ENCODE measurements at places on chromosomes 4 and X.
A peak's percentile ranks its signal among the peaks of the same experiment; 100 is the strongest.

- DNase-seq = no peak
Measured at GRCh38 chrX:2700405-2701320, 9.6 kb downstream of the CD99 start.

- no peak for DNase-seq
Measured at GRCh38 chrX:154313147-154313546, 17.6 kb downstream of the TKTL1 start.

DNA sequence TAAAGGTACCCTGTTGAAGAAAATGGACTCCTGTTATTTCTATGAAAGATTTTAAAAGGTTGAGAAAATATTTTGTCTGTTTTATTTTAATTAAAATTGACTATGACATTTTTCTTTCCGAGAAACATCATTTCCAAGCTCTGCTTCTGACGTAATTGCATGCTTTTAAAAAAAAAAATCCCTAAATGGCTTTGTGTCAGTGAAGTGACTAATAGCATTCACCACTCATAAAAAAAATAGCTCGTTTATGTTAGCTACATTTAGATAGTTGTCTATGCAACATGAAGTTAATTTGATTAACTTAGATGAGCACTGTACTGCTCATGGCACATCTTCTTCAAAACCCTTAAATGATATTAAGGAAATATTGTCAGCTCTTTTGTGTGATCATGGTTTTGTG, 105.1 kb upstream of the KLHL13 start:
- no peak for DNase-seq

- DNase-seq = no peak
Measured at GRCh38 chr4:26482508-26483462, 7.5 kb downstream of the CCKAR start.

DNA sequence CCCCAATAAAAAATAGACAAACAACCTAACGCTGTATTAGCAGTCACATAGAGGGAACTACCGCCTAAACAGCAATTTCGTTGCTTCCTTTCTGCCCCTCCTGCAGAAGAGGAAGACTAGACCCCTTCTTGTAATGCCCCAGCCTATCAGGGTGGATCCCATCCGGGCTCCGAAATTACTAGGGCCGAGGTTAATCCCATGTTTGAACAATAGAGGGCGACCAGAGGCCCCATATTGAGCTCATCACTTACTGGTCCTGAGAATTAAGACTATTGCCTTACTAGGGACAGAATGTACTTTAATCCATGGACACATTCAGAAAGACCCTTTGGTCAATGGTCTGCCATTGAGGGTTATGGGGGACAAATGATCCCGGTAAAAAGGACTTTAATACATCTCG, 11.8 kb upstream of the ZNF630 start:
- peak; percentile 60 for DNase-seq

DNA sequence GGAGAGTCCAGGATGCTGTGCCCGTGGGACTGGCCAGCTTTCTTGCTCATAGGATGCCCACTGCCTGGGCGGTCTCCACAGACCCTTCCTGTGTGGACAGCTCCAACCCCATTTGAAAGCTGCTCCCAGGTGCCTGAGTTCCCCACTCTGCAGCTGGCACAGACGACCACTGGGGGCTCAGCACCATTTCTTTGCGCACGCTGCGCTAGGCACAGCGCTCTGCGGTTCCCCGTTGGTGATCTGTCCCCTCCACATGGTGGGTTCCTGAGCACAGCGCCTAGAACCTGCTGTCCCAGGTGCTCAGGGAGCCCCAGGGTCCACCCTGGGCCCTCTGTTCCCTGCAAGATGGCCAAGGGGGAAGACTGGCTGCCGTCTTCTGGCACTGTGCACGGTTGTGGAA, 45.4 kb upstream of the AFAP1 start:
- no peak for DNase-seq

GRCh38 chrX:15739886-15740285, 1.8 kb downstream of the CA5B start:
- DNase-seq = peak; percentile 42

DNA sequence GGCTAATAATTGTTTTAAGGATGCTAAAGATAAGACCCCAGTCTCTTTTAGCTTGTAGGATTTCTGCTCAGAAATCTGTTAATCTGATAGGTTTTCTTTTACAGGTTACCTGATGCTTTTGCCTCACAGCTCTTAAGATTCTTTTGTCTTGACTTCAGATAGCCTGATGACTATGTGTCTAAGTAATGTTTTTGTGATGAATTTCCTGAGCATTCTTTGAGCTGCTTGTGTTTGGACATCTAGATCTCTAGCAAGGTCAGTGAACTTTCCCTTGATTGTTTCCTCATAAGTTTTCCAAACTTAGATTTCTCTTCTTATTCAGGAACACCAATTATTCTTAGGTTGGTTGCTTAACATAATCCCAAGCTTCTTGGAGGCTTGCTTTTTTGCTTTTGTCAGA, 104.1 kb downstream of the ZNF518B start:
- DNase-seq = no peak

DNA sequence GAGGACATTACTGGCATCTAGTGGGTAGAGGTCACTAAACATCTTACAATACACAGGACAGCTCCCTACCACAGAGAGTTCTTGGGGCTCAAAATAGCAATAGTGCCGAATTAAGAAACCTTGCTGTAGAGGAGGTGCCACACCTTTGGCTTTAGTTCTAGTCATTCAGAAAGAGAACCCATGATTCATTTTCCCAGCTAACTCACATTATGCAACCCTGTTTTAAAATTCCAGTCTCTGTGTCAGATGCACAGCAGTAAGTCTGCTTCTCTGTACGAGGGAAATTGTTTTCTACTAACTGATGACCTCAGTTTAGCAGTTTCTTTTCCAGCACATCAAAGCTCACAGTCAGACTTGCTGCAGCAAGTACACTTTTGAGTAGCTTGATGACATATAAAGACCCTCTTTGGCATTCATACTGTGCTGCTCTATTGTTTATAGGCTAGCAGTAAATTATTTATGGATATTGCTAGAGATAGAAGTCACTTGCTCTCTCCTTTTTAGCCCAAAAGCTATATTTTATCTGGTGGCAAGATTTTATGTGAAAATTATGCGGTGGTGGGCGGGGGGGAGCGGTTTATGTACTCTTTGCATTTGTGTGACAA, 487.8 kb upstream of the MAGEB18 start:
- DNase-seq = no peak

DNA sequence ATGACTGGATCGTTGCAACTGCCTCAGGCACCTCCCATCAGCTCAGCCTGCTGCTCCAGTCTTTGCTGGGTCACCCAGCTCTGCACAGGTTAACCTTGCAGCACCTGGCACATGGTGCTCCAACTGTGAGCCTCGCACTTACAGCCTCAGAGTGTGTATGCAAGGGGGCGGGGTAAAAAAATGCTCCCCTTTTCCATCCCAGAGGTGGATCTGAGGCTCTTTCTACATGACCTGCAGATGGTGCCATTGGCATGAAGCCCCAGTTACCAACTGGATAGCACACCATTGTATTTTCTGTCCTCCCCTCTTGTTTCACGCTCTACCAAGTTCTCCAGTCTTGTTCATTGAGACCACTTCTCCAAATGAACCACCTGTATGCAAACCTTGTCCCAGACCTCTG, 46.2 kb upstream of the TRPC3 start:
- DNase-seq = no peak

- DNase-seq = no peak
Measured at GRCh38 chrX:136879001-136879687, 1.4 kb downstream of the RBMX start.

- no peak for DNase-seq
Measured at GRCh38 chr4:123622572-123622971, 226.0 kb downstream of the SPRY1 start.

- no peak for DNase-seq
Measured at GRCh38 chr4:127959794-127960193, 5.2 kb downstream of the MFSD8 start.

- peak; percentile 47 for DNase-seq
Measured at GRCh38 chrX:72554448-72555140, 18.0 kb downstream of the HDAC8 start.

DNA sequence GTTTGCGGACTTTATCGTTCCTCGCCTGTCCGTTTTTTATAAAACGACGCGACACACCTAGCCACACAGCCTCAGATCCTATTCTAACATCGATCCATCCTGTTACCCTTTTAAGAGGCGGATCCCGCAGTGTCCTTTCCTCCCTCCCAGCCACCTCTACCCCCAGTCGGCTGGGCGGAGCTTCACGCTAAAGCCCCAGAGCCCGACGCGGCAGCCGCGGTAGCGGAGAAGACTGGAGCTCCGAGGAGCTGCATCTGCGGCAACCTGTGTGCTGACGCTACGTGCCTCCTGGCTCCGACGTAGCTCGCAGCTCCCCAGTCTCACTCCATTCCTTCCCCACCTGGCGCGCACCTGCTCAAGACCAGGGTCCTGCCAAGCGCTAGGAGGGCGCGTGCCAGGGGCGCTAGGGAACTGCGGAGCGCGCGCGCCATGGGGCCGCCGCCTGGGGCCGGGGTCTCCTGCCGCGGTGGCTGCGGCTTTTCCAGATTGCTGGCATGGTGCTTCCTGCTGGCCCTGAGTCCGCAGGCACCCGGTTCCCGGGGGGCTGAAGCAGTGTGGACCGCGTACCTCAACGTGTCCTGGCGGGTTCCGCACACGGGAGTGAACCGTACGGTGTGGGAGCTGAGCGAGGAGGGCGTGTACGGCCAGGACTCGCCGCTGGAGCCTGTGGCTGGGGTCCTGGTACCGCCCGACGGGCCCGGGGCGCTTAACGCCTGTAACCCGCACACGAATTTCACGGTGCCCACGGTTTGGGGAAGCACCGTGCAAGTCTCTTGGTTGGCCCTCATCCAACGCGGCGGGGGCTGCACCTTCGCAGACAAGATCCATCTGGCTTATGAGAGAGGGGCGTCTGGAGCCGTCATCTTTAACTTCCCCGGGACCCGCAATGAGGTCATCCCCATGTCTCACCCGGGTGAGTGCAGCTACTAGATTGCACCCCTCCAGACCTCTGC, at the start of gene RNF128:
RNF128 (plus strand) TSS at position 217 of the 953 bp plus-strand sequence; CDS start at position 430, 213 bp downstream.
- no peak for DNase-seq

DNA sequence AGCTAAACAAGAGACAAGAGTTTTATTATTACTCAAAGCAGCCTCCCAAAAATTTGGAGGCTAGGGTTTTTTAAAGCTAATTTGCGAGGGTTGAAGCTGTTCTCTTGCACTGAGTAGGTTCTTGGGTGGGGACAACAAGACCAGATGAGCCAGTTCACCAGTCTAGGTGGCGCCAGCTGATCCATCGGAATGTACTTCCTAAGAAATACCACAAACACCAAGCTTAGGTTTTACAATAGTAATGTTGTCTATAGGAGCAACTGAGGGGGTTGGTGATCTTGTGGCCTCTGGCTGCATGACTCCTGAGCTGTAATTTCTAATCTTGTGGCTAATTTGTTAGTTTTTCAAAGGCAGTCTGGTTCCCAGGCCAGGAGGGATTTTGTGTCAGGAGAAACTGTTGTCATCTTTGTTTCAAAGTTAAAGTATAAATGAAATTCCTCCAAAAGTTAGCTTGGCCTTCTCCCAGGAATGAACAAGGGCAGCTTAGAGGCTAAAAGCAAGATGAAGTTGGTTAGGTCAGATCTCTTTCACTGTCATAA, 130.6 kb downstream of the SLC7A11 start:
- peak; percentile 41 for DNase-seq

GRCh38 chr4:127995776-127996175, 30.6 kb downstream of the ABHD18 start:
- no peak for DNase-seq

DNA sequence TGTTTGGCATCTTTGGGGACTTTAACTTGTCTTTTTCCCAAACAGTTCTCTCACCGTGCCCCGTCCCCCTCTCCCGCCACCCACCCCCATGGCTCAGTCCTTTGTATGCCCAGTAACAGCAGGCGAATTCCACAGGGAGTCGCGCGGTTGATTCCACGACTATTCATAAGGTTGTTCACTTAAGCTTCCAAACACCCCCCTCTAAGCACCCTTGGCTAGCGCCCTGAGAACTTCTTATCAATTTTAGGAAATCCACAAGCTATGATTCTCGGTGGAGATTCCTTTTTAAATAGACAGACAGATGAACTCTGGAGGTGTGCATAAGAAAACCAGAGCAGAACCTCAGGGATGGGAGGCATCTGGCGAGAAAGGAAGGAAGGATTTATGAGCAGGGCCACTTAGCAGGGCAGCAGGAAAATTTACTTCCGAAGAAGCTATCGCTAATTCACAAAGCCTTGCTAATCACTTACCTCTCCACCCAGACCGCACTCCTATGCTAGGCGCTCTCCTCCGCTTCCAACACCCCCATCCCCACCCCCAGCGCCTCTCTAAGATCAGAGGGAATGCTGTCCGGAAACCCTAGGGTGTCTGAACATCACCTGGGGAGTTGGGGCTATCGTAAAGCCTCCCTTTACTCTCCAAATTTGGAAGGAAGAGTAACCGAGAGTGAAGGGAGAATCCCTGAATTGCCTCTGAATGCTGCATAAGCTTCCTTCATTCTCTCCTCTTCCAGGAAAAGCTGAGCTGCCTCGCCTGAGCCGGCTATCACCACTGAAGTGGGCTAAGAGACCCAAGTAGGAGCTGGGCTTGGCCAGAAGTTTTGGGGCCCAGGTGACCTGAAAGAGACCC, 1.7 kb downstream of the UNC5C start:
- DNase-seq = no peak

DNA sequence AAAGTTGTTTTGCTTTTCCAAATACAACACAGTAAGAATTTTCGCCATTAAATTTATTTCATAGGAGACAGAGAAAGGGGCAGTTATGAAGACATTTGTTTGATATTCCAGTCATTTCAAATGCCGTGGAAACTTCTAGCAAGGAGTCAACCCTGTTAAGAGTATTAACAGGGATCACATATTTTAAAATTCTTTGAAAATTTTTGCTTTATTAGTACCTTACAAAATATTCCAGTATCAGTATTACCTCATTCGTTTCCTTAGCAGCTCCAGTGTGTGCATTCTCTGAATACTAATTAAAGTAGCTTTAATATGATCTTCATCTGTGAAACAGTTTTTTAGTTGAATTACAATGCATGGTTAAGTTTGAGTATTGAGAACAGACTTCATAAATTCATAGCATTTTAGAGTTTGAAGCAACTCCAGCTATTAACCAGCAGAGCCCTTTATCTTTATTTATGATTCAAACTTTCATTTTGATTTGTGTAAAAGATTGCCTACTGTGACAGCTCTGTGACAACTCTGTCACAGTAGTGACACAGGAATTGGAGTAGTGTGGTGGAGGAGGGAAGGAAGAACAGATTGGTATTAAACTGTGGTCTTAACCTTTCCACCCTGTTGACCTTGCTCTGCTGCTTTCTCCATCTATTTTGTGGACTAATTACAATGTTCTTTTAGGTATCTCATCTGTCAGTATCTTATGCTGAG, 86.3 kb downstream of the PDLIM5 start:
- DNase-seq = no peak

- DNase-seq = no peak
Measured at GRCh38 chr4:24042094-24042493, 152.2 kb upstream of the PPARGC1A start.

Data from HAP-1 (cell line).